D721Med (cell line): ENCODE measurements at places on chromosomes 2 and 18.
A peak's percentile ranks its signal among the peaks of the same experiment; 100 is the strongest.

GRCh38 chr2:160932960-160933359 lies 227.3 kb upstream of the TANK start:
- no peak for DNase-seq

- no peak for DNase-seq
These were observed 245.8 kb upstream of the SLC39A10 start for GRCh38 chr2:195411219-195411687.

DNA sequence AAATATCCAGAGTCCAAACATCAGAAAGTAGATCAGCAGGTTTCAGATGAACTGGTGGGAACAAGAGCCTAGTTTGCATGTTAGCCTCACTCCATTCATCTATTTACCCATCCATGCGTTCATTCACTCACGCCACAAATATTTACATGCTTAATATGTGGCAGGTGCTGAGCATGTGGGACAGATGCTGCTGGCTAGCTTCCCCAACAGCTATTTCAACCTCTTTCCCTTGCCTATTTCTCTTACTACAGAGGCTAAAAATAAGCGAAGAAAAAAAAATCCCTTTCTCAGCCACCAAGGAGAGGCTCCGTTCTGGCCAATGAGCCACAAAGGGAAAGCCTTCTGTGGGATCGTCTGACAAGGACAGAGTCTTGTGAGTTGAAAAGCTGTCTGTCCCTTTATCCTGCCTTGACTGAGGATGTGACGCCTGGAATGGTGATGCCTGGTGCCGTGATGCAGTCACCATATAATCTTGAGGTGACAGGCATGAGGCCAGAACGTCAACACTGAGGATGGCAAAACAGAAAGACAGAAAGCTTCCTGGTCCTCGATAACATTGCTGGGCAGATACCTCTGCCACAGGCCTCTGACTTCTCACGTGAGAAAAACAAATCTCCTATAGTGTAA lies 78.2 kb downstream of the KCTD1 start:
- DNase-seq: no peak

- peak; percentile 60 for DNase-seq
These were observed at the start of gene SERTAD2 for GRCh38 chr2:64653109-64654062. SERTAD2 (minus strand) TSS chr2:64653913; CDS start chr2:64636871, 17,042 bp downstream.

GRCh38 chr2:40445467-40445866 lies 6.4 kb downstream of the SLC8A1 start:
- no peak for DNase-seq

GRCh38 chr2:234204480-234204879 lies 154.0 kb downstream of the SPP2 start:
- no peak for DNase-seq

- no peak for DNase-seq
These were observed 346.7 kb downstream of the RAD51AP2 start for GRCh38 chr2:17171446-17172049.

GRCh38 chr2:16713011-16713423 lies 47.4 kb upstream of the CYRIA start:
- no peak for DNase-seq

- DNase-seq: no peak
These were observed 162.7 kb downstream of the CAMKMT start for GRCh38 chr2:44524347-44524926.

- DNase-seq: no peak
These were observed 433.3 kb upstream of the TCF4 start for GRCh38 chr18:56021136-56021808.

DNA sequence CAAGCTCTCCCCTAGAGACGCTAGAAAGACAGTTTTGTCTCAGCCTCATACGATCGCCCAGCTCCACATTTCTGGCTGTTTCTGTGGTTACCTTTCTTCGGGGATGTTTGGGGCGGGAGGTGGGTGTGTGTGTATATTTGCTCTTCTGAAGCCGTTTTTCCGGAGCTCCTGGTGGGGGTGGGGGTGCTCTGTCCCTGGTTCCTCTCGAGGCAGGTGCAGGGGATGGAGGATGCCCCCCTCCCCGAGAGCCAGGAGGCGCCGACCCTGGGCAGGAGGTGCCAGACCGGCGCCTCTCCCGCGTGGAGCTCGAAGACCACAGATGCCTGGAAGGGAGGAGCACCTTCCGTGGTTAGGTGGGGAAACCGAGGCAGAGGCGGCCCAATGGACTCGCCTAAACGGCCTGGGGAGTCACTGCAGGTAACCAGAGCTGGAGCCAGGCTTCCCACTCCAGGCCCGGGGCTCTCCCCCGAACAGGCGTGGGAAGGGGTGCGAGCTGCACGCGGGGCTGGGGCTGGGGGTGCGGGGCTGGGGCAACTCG lies 694 bp upstream of the HPCAL1 start:
- no peak for DNase-seq

DNA sequence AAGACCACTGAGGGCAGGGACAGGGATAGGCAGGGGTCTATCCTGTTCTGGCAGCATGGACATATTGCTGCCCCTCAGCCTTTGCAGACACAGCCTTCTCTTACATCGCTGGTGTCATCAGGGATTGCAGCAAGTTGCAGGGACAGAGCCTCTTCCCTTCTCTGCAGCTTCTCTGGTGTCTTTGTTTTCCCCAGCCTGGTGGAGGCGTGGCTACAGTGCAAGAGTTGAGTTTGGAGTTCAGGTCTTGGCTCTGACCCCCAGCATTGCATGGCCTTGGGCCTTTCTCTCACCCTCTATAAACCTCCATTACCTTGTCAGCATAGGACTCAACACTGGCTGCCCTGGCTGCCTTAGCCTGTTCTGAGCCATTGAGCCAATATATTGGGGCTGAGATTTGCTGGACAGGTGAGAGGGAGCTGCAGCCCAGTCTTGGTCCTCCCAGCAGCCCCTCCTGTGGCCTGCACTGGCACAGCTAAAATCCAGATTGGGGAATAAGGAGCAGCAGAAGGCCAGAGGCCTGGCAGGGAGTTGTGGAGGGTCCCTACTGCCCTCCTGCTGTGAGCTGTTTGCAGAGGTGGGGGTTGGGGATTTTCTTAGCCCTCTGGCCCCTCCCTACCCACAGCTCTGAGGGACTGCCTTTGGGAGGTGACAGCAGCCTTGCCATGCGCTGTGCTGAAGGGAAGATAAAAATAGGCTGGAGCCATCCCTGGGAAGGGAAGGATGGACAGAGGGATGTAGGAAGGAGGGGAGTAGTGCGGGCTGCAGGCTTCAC lies 22.8 kb downstream of the EHD3 start:
- DNase-seq: no peak

DNA sequence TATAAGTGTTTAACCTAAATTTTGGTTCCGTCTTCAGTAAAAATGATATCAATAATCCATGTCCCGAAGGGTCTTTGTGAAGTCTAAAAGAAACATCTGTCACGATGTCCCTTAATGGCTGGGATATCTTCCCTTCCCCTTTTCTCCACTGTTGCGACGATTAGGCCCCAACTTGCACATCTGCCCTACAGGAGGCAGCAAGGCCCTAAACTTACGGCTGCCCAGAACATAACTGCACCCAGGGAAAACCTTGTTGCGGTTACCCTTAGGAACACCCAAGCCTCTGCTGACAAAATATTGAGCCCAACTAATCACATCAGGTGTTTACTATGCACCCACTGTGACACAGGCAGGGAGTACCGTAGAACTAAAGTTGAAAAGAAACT lies 1.3 kb upstream of the SMAD2 start:
- DNase-seq: no peak

DNA sequence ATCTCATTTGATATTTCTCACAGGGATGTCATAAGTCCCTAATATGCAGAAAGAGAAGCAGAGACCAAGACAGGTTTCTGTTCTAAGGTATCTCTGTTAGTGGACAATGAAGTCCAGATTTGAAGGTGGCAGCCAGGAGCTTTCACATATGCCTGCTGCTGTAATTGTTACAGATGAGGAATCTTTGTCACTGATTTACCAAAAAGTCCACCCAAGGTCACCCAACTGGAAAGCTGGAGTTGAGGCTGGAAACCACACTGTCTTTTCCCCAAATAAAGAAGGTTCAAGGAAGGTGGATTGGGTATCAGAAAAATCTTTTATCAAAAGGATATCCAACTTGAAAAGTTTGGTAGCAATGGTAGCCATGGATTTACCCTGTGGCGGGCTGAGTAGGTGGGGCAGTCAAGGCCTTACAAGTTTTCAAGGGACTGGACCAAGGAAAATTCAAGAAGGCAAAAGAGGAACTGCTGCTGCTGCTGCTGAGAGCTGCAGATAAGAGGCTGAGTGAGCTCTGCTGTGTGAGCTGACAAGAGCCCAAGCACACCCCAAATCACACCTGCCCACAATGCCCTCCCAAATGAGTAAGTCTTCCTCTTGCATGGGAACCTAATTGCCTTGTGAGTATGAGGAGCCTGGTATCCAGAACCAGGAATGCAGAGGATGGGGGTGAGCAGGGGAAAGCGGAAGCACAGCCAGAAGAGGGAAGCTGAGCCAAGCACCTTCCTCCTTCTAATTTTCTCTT lies 241.2 kb downstream of the ANAPC1 start:
- no peak for DNase-seq

- DNase-seq: no peak
These were observed 355.2 kb upstream of the KCNJ3 start for GRCh38 chr2:154343282-154343681.

- DNase-seq: no peak
These were observed 147.7 kb downstream of the CTNNA2 start for GRCh38 chr2:79660557-79660956.

DNA sequence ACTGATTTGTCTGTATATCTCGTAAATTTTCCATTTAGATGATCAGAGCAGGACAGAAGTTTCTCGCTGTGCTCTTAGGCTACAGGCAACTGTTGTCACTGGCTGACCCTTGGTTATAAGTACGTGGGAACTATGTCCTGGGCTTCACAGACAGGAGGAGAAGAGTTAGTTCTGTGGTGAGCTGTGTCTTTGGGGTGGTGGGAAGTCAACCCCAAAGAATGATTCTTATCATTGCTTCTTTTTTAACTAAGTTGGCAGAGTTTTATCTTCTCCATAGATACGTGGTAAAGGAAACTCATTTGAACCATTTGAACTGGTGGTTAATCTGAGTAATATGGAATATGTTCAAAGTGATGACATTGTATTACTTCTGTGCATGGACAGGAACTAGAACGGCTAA lies 230.6 kb upstream of the EPAS1 start:
- no peak for DNase-seq

- no peak for DNase-seq
These were observed 1.4 kb downstream of the SMC6 start for GRCh38 chr2:17752246-17752645.

DNA sequence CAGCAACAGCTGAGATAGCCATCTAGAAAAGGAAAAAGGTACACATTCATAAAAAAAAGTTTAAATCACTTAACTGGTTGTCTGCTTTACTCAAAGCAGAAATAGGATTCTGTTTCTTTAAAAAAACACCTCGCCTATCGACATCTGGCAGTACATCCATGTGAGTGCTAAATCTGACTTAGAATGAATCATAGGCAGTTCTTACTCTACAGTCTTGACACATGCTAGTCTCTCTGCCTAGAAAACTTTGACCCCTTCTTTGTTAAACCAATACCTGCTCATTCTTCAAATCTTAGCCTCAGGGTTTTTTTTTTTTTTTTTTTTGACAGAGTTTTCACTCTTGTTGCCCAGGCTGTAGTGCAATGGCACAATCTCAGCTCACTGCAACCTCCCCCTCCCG lies 37.1 kb upstream of the GPR75 start:
- no peak for DNase-seq

DNA sequence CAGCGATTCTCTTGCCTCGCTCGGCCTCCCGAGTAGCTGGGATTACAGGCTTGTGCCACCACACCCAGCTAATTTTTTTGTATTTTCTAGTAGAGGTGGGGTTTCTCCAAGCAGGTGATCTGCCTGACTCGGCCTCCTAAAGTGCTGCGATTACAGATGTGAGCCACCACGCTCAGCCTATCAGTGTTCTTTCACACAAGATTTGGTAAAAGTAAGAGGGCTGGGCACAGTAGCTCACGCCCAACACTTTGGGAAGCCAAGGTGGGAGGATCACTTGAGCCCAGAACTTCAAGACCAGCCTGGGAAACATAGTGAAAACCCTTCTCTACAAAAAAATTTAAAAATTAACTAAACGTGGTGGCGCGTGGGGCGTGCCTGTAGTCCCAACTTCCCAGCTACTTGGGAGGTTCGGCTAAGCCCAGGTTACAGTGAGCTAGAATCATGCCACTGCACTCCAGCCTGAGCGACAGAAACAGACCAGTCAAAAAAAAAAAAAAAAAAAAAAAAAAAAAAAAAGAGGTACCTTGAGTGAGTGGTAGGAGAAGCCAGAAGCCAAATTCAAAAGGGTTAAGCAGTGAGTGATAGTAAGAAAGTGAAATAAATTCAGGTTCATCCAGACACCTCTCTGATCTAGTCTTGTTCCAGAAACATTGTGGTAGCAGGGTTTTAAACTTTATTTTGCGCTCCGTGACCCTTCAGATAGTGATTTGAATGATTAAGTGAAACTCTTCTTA lies 981 bp downstream of the MRPL53 start:
- DNase-seq: no peak

DNA sequence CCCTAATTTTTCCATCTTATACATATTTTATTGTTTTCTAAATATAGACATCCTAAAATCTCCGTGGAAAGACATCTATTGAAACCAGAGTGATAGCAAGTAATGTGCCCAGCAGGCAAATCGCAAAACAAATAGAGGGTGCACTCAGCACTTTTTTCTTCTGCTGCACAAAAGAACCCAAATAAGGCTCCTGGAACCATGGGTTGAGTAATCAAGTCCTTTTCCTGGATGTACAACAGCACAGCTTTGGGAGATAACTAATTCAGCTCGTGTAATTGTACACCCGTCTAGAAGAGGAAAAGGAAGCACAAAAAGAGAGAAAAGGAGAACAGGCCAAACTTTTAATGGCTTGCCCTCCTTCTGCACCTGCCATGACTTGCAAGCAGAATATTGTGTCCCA lies 126.9 kb upstream of the TLK1 start:
- DNase-seq: no peak

- DNase-seq: peak; percentile 94
These were observed at the start of gene HS1BP3 for GRCh38 chr2:20650877-20651730. HS1BP3 (minus strand) TSS chr2:20651098; CDS start chr2:20651063, 35 bp downstream.

DNA sequence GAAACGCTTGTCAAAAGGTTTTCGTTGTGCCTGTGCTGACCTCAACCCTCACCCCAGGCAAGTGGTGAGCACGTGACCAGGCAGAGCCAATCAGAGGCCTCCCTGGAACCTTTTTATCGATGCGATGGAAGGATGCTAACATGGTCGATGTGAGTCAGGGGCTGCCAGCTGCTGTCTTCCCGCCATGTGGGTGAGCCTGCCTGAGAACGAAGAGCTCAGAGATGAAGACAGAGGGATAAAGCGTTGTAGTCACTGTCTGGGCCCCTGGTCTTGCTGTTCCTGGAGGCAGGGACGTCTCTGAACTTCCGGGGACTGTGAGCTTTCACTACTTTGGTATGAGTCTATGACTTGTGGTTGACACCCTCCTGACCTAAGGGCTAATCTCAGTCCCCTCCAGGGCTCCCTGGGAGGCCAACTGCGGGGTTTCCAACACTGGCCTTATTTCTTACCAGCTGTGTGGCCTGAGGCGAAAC lies 18.6 kb downstream of the DNMT3A start:
- DNase-seq: no peak

DNA sequence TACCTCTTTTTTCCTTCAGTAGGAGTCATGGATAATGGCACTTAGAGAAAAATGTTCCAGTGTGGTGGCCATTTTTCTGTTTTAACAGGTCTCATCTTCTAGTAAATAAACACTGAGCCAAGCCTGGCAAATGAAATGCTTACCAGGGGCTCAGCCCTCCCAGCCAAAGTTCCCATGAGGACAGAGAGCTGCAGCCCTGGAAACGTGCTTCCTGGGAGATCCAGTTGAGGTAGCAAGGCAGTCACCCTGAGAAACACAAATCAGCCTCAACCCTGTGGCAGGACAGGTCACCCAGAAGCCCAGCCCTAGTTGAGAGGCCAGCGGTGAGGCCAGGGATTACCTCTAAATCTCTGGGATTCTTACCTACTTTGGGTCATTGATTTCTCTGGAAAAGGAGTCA lies 140.1 kb downstream of the LNPK start:
- no peak for DNase-seq

GRCh38 chr2:45938649-45939511 lies 287.4 kb downstream of the PRKCE start:
- DNase-seq: no peak
